ENCODE measurements at places on chromosomes 3 and 15.

DNA sequence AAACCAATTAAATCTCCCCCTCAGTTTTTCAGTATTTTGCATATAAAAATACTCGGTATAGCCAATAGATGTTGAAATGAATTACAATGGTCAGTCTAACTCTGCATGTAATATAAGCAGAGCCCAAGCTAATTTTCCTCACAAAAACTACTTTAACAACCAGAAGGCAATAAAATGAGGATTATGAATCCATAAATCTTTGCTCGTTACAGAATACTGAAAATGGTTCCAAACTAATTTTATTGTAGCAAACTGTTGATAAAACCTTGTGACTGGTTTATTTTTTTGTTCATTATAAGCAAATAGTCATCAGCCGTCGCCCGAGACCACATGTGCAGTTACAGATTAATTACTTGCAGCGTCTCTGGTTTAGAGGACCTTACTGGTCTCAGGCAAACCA, 183.2 kb downstream of the SSR3 start:
- DNase-seq, result no peak

GRCh38 chr15:46938169-46938568, 779.1 kb upstream of the SEMA6D start:
- DNase-seq, result no peak

- no peak for DNase-seq
Observed at GRCh38 chr3:94280958-94281357, 218.1 kb downstream of the NSUN3 start.

GRCh38 chr3:139694542-139694941, 16.8 kb upstream of the NMNAT3 start:
- DNase-seq, result no peak

- DNase-seq, result peak; percentile 99
Observed at GRCh38 chr3:196503196-196504076, at the start of gene RNF168. TSS of gene RNF168 (minus strand) at chr3:196503768. CDS start at chr3:196503173, 595 bp downstream.

DNA sequence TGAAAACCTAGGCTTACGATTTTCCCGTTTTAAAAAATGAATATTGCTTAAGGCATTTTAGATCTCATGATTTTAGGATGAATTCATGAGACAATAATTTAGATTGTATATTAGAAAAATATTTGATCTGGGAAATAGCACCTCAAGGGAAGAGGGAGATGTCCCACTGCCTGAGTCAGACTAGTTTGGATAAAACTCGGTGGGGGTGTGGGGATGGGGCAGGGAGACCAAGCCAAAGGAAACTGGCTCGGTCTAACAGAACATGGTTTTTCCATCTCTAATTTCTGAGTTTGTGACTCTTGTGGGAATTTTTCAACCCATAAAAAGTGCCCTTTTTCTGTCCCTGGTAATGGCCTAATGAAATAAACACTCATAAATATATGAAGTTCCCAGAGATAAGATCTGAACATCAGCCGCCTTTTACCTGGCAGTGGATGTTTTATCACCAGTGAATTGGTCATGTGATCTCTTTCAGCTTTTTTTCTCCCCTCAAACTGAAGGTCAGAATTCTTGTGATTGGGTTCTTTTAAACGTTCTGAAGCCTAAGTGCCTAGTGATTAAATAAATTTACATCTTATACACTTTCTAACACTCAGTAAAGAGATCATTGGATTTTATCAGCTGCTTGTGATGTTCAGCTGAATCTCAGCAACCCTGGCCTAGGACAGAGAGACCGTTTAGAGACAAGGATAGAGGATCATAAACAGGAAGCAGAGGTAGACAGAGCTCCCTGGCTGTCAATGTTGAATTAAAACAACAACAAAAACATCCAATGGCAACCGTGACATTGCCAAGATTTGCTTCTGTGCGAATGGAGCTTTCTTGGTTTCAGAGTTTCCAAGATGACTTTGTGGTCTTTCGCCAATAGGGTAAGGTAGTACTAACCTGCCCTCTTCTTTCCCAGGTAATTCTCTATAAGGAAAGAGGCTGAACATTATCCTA, 1038.2 kb downstream of the MCTP2 start:
- DNase-seq, result no peak

GRCh38 chr15:99406120-99406519, 154.8 kb downstream of the LRRC28 start:
- DNase-seq, result no peak

GRCh38 chr3:109098079-109098644, 19.8 kb downstream of the MORC1 start:
- peak; percentile 24 for DNase-seq

DNA sequence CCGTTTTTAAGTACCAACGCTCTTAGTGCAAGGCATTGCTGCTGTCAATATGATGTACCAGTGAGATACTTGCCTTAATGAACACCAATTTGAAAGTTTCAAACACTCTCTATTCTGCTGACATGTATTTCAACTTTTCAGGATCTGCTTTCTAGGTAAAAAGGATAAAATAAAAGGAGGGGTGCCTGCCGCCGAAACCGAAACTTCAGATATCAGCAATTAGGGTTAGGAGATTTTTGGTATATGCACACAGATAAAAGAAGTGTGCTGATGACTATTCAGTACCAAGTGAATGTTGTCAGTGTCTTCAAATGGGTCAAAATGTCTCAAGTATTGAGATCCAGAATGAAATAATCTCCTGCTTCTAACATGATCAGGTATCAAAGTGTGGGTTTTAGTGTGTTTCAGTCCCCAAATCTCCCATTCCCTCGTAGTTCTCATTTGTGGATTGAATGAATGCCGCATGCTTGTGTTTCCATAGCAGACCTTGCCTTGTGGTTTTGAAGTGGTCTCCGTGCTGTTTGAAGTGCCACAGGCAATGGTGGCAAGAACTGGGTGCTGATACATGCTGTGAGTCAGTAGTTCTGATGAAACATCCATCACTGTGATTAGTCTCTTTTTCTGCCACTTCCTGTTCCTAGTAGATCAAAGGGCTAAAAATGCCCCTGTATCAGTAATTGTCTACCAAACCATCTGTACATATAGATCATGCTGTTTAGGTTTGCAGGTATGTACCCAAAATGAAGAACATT, 22.5 kb downstream of the CHST14 start:
- DNase-seq, result no peak

DNA sequence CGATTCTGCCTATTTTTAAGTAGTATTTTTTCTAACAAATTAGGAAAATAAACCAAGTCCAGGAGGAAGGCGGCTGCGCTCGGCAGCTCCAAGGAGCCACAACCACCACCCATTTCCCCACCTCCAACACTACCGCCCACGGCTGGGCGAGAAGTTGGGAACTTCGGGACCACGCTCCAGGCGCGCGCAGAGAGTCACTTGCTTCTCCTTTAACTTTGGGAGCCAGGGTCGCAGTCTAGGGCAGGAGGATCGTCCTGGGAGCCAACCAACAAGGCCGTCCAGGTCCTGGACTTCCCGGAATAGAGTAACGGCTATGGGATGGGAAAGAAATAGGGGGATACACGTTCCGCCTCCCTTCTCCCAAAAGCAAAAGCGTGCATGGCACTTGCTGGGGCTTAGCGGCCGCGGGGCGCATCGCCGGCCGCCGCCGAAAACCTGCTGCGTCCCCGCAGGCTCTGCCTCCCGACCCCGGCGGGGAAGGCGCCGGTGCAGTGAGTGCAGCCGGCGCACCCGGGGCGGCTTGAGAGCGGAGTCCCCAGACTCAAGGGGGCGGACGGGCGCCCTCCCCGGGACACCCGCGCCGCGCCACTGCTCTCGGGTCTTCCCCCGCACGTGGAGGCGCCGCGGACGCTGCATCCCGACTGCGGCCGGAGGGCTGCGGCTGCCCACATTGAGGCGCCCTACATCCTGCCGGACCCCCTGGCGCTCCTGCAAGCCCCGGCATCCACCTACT, 699 bp downstream of the MEGF11 start:
- peak; percentile 80 for DNase-seq

GRCh38 chr3:4340411-4341335, 37.5 kb downstream of the SETMAR start:
- no peak for DNase-seq

- no peak for DNase-seq
Observed at GRCh38 chr3:99624496-99625236, 13.7 kb upstream of the COL8A1 start.

DNA sequence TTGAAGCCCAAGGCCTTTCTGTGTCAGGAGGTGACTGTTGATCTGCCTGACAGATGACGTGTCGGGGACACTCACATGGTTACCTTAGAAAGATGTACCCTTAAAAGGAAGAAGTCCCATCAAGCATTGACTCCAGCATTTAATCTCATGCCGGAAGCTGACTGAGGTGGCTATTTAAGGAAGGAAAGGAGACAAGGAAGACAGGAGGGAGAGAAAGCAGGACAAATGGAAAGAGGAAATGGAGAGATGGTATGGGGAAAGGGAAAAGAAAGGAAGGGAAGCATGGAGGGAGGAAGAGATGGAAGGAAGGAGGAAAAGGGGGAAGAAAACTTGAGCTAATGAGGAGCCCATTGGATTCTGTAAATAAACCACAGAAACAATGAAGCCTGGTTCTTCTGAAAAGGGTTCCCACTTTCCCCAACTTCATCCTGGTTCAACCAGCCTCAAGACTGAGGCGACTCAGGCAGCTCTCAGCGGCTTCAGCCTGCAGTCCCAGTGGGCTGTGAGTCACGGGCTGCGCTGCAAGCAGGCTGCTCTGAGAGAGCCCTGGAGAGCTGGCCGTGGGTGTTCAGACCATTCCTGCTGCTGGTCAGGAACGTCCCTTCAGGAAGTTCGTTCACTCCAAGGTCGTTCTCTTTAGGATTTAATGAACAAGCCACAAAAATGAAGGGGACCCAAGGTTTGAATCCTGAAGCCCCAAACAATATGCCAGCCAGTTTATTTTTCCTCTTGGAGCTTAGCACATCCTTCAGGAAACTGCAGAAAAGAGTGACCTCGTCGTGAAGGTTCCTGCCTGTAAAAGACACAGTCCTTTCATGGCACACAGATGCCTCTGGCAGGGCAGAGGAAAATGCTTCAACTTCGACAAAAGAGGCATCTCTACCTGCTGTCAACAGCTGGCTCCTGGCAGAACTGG, 69.6 kb upstream of the THBS1 start:
- DNase-seq, result peak; percentile 32

- DNase-seq, result no peak
Observed at GRCh38 chr3:159821110-159821509, 167.5 kb upstream of the IL12A start.

GRCh38 chr3:16487511-16488175, 25.9 kb downstream of the RFTN1 start:
- DNase-seq, result no peak

GRCh38 chr3:49593041-49593440, 38.8 kb downstream of the BSN start:
- no peak for DNase-seq

GRCh38 chr15:95994418-95994817, 336.1 kb upstream of the NR2F2 start:
- no peak for DNase-seq

DNA sequence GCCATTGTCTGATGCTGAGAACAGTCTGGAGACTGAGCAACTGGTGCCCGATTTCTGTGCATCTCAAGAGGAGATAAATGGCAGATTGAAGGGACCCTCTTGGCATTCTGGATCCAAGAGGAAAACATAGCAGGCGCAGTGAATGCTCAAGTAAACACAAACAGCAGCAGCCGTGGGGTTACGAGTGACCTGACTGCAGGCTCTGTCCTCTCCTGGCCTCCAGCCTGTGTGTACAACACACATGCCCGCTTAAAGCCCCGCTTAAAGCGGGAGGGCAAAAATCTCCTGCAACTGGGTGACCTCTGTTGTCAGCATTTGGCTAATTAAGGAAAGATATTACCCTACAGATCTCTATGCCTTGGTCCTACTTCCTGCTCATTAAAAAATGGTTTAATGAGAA, 120.5 kb downstream of the GREM1 start:
- peak; percentile 94 for DNase-seq

- peak; percentile 74 for DNase-seq
Observed at GRCh38 chr15:33218071-33218491, 23.6 kb upstream of the FMN1 start.

- no peak for DNase-seq
Observed at GRCh38 chr15:76871930-76872329, 33.2 kb downstream of the SCAPER start.

- no peak for DNase-seq
Observed at GRCh38 chr3:34504366-34504765, 705.9 kb downstream of the PDCD6IP start.

GRCh38 chr15:67147396-67147949, 82.1 kb downstream of the SMAD3 start:
- DNase-seq, result no peak

DNA sequence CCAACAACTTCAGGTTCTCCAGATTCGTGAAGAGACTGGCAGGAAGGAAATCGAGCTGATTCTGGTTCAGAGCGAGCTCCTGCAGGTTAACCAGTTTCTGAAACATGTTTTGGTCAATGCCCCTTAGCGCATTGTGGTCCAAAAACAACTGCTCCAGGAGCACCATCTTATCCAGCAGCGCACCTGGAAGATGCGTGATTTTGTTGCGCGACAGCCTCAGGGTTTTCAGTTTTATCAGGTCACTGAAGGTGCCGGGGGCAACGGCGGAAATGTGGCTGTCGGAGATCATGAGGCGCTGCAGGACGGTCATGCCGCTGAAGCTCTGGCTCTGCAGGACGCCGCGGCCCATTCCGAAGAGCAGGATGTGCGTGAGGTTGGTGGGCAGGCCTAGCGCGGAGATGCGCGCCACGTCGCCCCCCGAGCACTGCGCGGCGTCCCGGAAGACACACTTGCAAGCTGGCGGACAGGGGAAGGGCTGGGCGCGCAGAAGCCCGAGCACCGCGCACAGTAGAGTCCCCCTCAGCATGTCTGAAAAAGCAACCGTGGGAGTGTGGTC, 1.2 kb downstream of the GP5 start:
- no peak for DNase-seq
